Fibroblast of skin of left quadriceps (primary cell): ENCODE measurements at places on chromosomes 2 and 18.

DNA sequence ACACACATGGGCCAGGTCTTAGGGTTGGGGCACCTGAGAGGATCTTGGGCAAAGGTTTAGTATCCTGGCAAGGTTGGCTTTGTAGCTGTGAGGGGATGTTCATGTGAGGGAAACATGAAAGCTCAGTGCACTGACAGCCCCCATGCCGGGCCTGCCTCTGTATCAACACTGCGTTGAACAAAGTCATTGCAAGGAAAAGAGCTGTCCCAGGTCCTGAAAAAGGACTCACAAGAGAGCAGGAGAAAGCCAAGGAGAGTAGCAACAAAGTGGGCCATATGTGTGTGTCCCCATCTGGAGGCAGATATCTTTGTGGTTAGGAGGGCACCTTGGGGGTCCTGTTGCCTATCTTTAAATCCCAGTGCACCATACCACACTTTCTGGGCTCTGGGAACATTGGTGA, 237.8 kb upstream of the THSD7B start:
- no peak for DNase-seq

GRCh38 chr2:144848423-144848822, 328.5 kb upstream of the ZEB2 start:
- DNase-seq: no peak

- DNase-seq: peak; percentile 27
Observed at GRCh38 chr2:191428141-191428540, 182.9 kb downstream of the MYO1B start.

GRCh38 chr18:42861271-42861670, 254.2 kb downstream of the RIT2 start:
- no peak for DNase-seq

GRCh38 chr18:32734442-32734841, 38.4 kb downstream of the KLHL14 start:
- DNase-seq: no peak

DNA sequence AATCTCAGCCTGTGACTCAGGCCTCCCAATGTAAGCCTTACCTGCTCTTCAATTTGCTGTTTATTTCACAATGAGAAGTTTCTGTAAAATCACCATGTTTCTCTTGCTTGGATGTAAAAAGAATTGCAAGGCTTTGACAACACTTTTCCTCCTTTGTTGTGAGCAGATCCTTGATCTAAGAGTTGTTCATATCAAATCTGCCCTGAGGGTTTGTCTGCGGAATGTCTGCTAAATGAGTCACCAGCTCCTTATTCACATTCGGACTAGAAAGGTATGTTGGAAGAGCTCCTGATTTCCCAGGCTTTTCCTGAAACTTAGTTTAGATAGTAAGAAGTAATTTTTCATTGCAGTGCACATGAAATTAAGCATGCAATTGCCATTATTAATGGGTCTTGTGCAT, 268.2 kb upstream of the TCF4 start:
- peak; percentile 77 for DNase-seq

DNA sequence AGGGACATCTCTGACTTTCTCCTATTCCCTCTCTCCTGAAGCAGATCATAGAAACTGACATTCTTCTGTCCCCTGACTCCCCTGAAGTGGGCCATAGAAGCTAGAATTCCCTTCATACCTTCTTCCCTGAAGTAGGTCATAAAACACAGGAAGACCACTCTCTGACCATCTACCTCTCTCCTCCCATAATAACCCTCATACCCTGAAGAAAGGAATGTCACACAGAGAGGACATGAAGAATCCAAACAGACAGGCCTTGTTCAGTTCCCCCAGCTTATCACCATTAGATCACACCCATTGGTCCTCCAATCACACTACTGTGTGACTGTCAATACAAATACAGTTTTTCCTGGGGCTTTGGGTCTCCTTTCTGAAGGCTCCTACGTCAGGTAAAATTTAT, 347.1 kb downstream of the DLGAP1 start:
- DNase-seq: no peak

DNA sequence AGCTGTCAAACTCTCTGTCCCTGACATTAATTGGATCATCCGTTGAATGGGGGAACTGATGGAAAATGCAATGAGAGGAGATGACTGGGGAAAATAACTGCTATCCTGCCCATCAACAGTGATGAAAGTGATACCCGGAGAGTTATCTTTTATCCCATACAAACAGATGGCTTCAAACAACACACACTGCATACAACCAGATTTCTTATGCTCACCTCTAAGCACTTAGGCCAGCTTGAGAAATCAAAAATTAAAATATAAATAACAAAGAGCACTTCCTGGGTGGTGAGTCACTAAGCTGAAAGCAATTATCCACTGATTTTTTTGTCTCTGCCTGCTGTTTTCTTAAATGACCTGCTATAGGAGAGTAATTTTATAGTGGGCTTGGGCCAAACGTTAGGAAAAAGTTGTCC, 237.6 kb upstream of the RGPD4 start:
- no peak for DNase-seq

DNA sequence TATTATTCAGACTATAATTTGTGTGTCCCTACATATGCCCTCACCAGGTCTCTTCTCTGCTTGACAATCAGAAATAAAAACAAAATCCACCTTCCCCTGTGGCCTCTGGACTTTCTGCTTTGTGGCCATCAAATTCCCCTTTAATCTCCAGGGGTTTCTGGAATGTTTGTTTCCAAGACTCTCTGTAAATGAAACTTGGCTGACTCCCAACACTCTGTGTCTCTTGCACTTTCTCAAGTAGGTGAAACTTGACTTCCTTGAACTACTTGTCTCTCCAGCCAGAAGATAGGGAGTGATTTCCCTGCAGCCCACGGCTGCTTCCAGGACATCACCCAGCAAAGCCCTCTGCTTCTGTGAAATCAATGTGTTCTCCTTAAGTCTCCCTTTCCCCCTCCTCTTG, 54.1 kb upstream of the AQP4 start:
- DNase-seq: no peak

DNA sequence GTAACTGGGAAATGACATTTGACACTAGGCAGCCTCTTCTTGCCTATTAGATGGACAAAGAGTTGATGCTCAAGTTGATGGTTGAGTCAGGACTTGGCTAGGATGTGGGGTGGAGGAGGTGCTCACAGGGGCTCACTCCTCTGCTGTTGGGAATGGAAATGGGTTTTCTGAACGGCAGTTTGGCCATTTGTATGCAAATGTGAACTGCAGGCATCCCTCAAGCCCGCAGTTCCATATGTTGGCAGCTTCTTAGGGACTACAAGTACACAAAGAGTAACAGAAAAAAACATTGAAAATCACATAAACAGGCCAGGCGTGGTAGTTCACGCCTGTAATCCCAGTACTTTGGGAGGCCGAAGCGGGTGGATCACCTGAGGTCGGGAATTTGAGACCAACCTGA, 80.8 kb downstream of the INPP5D start:
- no peak for DNase-seq

- DNase-seq: peak; percentile 13
Observed at GRCh38 chr2:193695367-193695766, 1500.6 kb upstream of the TMEFF2 start.

- DNase-seq: no peak
Observed at GRCh38 chr2:172403402-172403801, 24.0 kb upstream of the ITGA6 start.

DNA sequence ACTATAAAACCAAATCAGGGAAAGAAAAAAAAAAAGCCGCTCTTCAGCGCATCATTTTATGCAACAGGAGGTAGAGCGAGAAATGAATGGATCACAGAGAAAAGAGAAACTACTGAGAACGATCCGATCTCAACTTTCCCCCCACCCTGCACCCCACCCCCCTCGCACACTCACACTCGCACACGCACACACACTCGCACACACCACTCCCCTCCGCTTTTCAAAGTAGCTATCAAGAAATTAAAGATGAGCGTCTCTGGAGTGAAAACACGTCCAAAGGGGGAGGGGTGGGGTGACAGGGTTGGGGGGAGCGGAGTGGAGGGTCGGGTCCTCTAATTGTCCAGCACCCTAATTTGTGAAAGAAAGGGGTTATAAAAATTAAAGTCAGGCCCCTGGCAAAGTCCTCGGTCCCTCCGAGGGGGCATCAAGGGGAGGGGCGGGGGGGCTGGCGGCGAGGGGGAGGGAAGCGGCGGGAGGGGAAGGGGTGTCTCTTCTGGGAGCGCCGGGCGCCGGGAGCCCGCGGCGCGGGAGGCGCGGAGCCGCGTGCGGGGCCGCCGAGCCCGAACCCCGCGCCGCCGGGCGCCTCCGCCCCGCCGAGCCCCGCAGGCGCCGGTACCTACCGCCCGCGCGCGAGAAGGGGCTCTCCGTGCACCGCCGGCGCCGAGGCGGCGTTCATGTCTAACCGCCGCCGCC, 428 bp downstream of the TCF4 start:
- peak; percentile 28 for DNase-seq

DNA sequence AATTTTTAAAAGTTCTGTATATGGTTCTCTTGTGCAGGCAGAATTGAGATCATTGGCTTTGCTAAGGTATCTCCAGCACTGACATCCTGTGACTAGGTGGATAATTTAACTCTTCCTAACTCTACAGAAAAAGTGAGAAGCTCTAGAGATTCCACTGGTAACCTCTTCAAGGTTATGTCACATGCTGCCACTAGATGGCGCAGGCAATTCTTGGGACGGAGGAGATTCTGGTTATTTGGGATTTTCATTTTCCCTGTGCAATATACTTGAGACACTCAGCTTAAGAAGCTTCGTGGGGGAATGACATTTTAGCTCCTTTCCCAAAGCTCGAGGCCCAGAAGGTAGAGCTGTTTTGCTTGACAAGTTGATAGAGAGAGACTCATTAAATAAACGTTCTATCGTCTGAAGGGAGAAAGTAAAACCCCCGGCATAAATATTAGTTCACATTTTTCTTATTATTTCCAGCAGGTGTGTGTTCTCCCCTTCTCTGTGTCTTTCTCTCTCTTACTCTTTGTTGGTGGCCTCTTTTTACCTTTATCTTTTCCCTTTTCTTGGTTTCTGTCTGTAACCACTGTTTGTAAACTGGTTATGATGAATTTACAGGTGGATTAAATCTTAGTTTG, 26.6 kb upstream of the LANCL1 start:
- DNase-seq: peak; percentile 10

- DNase-seq: no peak
Observed at GRCh38 chr18:48215876-48216638, 193.1 kb downstream of the ZBTB7C start.
